ENCODE measurements at places on chromosomes 7 and 10.
A peak's percentile ranks its signal among the peaks of the same experiment; 100 is the strongest.

GRCh38 chr7:150322114-150322832 is 882 bp upstream of the LRRC61 start:
- DNase-seq = no peak

- no peak for DNase-seq
These were observed 27.6 kb upstream of the MKRN1 start for GRCh38 chr7:140506788-140507464.

DNA sequence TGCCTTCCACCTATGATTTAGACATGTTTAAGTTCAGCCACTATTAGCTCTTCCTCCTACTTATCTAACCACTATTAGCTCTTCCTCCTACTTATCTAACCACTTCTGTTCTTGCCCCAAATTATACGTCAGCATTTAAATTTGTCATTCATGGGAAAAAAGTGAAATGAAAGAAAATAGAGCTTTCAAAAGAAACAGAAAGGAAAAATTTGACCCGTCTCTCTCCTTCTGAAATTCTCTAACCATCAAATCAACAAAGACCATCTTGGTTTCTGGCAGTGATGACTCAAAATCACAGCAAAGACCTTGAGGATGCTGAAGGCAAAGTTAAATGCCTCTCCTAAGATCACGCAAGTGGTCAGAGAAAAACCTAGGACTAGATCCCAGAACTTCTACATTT is 2.6 kb downstream of the LIPA start:
- DNase-seq = no peak

- DNase-seq = no peak
These were observed 790.6 kb downstream of the PCDH15 start for GRCh38 chr10:54010337-54010933.

GRCh38 chr10:28241741-28242399 is 61.0 kb downstream of the MPP7 start:
- DNase-seq = peak; percentile 82

- DNase-seq = no peak
These were observed 1291.6 kb upstream of the AUTS2 start for GRCh38 chr7:68306692-68307107.

DNA sequence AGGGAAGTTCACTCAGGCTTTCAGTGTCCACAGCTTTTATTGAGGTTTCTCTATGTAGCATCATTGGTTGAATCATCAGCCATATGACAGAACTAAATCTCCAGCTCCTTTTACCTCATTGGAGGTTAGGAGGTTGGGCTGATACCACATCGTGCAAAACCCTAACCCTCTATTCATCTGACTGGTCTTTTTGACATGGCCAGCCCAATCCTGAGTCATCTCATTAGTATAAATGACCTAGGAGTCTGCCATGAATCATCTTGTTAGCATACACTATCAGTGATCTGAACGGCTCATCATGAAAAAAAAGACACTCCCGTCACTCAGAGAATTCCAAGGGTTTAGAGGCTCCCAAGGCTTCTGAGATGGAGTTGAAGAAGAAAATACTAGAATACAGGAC is 669.8 kb upstream of the POT1 start:
- no peak for DNase-seq

GRCh38 chr10:92404612-92405418 is 113.8 kb downstream of the MARCHF5 start:
- no peak for DNase-seq

- no peak for DNase-seq
These were observed 58.3 kb downstream of the CPXM2 start for GRCh38 chr10:123833170-123833850.

DNA sequence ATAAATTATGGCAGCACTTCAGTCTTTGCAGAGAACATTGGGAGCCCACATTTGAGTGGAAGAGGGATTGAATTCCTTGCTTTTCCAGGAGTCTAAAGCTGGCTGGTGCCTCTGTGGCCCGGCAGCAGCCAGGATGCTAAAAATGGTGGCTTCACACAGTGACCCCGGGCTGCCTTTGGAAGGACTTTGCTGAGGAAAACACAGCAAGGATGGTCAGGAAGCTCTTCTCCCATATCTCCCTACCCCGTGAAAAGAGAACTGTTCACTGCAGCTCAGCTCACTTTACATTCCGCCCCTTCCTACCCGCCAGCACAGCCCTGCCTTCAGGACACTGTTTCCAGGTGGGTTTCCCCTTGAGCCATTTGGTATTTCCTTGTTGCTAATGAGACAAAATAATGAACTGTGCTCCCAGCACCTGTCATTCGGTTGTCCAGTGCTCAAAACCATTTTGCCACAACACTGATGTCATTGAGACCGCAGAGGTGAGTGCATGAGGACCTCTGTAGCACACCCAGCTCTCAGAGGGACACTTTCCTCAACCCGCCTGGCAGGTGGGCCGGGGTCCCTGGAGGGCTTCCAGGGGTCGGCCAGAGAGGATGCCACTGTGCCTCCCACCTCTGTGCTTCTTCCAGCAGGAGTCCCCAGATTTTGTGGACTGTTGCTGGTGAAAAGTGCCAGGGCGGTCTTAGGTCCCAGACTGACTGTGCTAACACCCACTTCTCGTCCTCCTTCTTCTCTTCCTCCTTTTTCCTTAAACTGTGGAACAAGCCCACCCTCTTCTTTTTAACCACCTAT is 255.7 kb upstream of the PPP2R2D start:
- DNase-seq = no peak
